ENCODE measurements at places on chromosomes 16 and 17. TPM values are rescaled to one million over a fixed set of nuclear protein-coding genes. Genes with fewer than 3 reads are reported as not detected.

SPNS2 gene
- total RNA-seq, result 0.98 TPM

RAMP2 gene
- 12.0 TPM for total RNA-seq

ZNF19 gene
- 3.5 TPM for total RNA-seq

DNA sequence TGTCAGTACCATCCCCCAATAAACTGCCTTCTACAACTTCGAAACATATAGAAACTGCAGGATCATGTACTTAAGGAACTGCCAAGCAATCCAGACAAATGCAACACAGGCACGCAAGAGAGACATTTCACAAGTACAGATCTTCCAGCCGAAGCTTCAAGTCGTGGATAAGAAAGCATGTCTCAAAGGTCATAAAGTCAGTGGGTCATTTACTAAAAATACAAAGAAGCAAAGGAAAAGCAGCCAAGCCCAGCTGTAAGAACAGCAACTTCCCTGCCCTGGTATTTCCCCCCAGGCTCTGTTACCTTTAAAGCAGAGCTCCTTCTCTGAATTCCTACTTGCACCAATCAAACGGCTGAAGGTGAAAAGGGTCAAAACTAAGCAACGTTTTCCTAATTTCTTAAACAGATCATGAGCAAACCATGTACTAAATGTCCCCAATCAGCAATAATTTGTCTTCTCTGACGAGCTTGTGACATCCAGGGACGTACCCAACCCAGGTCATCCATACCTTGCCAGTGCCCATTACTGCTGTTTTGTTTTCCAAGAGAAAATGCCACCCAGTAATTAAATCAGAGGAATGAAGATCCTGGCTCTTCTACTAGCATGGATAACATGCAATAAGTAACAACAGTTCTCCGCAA is 1.7 kb downstream of the AKTIP start:
- DNase-seq, result no peak

DNA sequence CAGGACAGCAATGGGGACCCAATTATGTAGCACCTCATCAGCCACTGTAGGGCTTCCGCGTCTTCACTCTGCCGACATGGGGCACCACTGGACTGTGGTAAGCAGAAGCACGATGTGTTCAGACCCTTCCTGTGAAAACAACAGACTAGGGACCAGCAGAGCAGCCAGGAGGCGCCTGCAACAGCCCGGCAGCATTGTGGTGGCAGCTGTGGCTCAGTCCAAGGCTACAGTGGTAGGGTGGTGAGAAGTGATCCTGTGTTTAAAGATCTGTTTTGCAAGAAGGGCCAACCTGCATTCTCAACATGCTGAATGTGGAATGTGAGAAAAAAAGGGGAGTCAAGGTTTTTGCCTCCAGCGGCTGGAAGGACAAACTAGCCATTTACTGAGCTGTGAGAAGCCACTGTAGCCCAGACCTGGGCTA is 80.8 kb downstream of the GAS7 start:
- DNase-seq, result no peak

SOST gene
- total RNA-seq, result not detected

KCNH4 gene
- total RNA-seq, result 0.47 TPM

- no peak for DNase-seq
Measured at GRCh38 chr16:84614968-84615813, 2.7 kb downstream of the COTL1 start.

- DNase-seq, result no peak
Measured at GRCh38 chr17:73028299-73028755, 64.2 kb downstream of the SLC39A11 start.

MYCBPAP gene
- total RNA-seq, result 1.7 TPM

KRTAP1-5 gene
- not detected for total RNA-seq

KRTAP1-1 gene
- total RNA-seq, result not detected

SMTNL2 gene
- total RNA-seq, result 4.5 TPM

DNA sequence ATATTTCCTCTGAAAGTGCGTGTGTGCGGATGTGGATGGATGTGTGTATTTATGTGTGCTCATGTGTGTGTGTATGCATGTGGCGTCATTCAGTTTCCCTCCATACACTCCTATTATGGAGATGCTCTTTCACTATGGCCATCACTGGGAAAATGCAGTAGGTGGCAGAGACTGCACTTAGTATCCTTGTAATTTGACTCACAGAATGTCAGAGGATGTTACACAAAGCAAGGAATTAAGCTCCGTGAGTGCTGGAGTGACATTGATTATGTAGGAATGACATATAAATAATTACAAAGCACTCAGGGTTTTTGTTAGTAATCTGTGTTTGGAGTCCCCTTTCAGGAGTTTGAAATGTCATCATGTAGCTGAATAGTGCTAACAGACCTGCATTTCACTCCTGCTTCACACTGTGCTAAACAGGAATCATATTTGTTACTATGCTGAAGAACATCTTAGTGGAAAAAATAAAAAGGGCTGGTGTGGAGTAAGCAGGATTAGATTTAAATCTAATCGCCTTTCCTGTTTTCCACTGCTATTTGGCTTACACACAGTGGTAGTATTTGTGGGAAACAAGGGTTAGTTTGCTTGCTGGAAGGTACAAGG is 59.6 kb downstream of the HS3ST4 start:
- DNase-seq, result no peak

- DNase-seq, result peak; percentile 44
Measured at GRCh38 chr17:15490634-15491261, 23.3 kb upstream of the CDRT4 start.

DNA sequence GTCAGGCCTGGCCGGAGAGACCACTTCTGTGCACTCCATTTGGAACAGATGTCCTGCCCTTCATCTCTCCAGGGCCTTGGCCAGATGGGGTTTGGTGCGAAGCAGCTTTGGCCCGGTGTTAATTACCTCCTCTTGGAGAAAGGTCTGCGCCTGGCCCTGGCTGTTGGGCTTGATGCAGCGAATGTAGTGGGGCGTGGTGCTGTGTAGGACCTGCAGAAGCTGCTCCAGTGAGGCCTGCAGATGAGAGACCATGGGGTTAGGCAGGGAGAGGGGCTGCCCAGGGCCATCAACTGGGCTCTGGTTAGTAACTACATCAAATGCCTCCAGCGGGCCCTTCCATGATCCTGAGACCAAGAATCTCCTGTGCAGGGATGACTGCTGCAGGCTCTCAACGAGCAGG is 18.7 kb downstream of the ZNHIT3 start:
- no peak for DNase-seq

- peak; percentile 23 for DNase-seq
Measured at GRCh38 chr17:36545077-36545464, 352 bp downstream of the GGNBP2 start.

- no peak for DNase-seq
Measured at GRCh38 chr17:13792314-13792713, 190.6 kb upstream of the HS3ST3A1 start.

IGFBP4 gene
- total RNA-seq, result 109 TPM

DNA sequence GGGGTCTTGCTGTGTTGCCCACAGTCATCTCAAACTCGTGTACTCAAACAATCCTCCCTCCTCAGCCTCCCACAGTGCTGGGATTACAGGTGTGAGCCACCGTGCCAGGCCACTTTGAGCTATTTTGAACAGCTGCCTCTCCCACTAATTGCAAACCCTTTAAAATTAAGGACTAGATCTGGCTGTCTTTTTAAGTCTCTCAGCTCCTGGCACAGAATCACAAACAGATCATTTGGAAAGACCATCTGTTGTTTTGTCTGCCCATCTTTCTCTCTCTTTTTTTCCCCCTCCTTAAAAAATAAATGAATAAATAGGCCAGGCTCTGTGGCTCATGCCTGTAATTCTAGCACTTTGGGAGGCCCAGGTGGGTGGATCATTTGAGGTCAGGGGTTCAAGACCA is 10.9 kb upstream of the STAT3 start:
- no peak for DNase-seq

OR2C1 gene
- total RNA-seq, result not detected

KPNA2 gene
- 599 TPM for total RNA-seq

- DNase-seq, result no peak
Measured at GRCh38 chr17:4588391-4588790, 4.1 kb downstream of the SMTNL2 start.

- no peak for DNase-seq
Measured at GRCh38 chr16:46923513-46924295, 39.5 kb downstream of the GPT2 start.

- no peak for DNase-seq
Measured at GRCh38 chr17:19322861-19323260, 39.7 kb downstream of the B9D1 start.

- no peak for DNase-seq
Measured at GRCh38 chr16:49855822-49856671, at the start of gene ZNF423. Gene ZNF423 (minus strand): TSS chr16:49856112. CDS start chr16:49855774, 338 bp downstream.

DNA sequence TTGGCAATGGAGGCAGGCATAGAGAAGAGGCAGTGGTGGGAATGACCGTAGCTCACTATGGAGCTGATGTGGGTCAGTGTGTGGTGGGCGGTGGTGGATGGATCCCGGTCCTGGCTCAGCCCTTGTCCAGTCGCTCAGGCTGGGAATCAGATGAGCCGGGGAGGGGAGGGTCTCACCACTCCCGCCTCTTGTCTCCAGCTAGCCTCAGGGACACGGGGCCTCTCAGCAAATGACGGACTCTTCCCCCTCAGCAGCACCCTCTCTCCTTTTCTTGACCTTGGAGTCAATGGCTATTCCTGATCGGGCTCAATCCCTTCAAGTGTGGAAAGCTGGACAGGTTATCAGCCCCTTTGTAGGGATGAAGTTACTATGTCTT is 208.5 kb downstream of the NTN1 start:
- no peak for DNase-seq

DNA sequence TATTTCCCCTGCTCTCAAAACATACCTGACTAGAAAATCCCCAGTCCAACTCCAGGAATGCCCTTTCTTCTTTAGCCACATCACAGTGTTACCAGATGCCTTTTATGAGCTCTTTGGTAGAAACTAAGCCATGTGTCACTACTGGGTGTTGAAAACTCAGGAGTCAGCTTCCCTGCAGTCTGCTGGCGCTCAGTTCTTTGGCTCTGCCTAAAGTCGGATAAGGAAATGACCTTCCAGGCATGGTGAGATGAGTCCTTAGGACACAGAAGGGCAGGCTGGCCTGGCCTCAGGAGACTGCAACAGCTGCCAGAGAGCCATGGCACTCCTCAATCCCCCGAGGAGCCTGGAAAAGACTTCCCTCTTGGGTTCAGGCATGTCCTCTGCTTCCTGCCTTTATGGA is 89.1 kb downstream of the CDH13 start:
- DNase-seq, result no peak

GRCh38 chr17:83100853-83101391 is 21.5 kb downstream of the METRNL start:
- DNase-seq, result no peak

DNA sequence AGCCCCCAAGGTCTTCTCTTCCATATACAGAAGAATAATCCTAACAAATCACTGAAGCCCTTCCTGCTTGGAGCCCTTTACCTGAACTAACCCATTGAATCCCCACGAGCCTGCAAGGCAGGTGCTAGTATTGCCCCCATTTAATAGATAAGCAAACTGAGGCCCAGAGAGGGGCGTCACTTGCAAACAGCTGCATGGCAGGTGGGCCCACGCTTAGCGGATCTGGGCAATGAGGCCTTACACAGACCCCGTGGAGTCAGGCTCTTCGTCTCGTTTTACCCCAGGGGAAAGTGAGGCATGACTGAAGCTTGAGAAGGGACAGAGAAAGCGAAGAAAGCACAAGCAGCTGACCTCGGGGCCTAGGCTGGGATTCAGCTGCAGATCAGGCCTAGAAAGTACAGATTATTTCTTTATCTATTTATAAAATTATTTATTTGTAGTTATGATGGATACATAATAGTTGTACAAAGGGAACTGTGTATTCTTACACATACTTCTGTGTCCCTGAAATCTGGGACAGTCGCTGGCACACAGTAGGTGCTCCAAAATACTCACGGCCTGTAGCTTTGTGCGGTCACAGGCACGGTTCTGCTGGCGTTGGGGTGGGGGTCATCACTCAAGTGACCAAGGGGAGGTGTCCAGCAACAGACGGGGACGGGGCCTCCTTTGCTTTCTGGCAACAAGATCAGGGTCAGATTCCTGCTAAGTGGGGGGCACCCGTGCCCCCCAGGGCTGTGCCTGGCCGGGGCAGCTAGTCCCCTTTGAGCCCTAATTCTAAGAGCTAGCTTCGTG is 223.2 kb upstream of the GSE1 start:
- DNase-seq, result peak; percentile 39

DNA sequence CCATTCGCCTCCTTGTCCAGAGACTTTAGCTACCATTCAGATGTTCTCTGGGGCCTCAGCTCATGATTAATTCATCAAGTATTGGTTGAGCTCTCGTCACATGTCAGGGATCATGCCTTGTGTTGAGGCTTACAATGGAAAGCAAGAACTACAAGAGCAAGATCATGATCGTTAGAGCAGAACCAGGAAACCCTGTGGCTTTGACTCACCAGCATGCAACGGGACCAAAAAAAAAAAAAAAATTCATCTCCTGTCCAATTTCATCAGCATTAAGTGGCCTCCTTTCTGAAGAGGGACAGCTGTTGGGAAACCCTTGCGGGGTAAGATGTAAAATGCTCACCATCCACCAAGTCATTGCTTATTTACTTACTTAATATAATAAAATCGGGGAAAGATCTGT is 12.1 kb upstream of the USP10 start:
- no peak for DNase-seq

GRCh38 chr16:54326266-54326662 is 39.7 kb upstream of the IRX3 start:
- no peak for DNase-seq

SPEM3 gene
- not detected for total RNA-seq

MT1G gene
- total RNA-seq, result 17.7 TPM

GRCh38 chr16:79560318-79560717 is 40.2 kb downstream of the MAF start:
- DNase-seq, result no peak

DNA sequence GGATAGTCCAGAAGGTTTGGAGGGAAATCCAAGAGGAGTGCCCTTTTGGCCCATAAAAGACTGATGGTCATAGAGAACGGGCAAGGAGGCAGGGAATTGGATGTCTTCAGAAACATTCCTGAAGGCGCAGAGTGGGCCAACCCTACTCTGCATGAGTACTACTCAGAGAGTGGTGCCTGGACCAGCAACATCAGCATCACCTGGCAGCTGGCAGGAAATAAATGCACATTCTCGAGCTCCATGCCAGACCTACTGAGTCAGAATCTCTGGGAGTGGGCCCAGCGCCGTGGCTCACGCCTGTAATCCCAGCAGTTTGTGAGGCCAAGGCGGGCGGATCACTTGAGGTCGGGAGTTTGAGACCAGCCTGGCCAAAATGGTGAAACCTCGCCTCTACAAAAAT is 27.1 kb upstream of the SLC39A11 start:
- no peak for DNase-seq

DNA sequence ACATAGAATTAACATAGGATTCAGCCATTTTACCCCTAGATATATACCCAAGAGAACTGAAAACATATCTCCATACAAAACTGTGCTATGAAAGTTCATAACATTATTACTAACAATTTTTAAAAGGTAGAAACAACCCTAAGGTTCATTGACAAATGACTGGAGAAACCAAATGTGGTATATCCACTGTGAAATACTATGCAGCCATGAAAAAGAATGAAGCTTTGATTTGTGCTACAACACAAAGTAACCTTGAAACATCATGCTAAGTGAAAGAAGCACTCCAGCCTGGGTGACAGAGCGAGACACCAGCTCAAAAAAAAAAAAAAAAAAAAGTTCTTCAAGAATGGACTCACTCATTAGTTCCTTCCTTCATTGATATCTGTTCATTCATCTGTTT is 580 bp downstream of the CD300LD start:
- no peak for DNase-seq

RCVRN gene
- not detected for total RNA-seq

SLC13A2 gene
- total RNA-seq, result not detected

GRCh38 chr17:5513628-5514027 is 27.3 kb downstream of the MIS12 start:
- no peak for DNase-seq

GRCh38 chr17:62648251-62648955 is 20.9 kb downstream of the MRC2 start:
- no peak for DNase-seq

All from H1 (cell line).